Cardiac fibroblast (primary cell): ENCODE measurements at places on chromosomes 7 and 10.

DNA sequence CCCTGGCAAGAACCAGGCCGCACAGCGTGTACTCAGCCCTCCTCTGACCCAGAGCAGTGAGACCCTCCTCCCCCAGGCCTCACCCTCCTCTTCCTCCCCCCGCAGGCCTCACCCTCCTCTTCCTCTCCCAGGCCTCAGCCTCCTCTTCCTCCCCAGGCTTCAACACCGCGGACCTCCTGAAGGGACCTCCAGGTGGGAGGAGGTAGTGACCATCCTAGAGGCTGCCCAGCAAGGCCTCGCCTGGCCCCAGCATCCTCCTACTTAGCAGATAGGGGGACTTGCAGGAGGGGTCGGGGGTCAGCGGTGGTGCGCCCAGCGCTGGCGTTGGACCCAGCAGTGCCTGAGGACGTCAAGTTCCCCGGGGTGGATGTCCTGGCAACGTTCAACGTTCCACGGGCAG, 270.8 kb downstream of the ELFN1 start:
- DNase-seq = no peak

- DNase-seq = no peak
Observed at GRCh38 chr10:97149079-97149531, 36.7 kb downstream of the SLIT1 start.

DNA sequence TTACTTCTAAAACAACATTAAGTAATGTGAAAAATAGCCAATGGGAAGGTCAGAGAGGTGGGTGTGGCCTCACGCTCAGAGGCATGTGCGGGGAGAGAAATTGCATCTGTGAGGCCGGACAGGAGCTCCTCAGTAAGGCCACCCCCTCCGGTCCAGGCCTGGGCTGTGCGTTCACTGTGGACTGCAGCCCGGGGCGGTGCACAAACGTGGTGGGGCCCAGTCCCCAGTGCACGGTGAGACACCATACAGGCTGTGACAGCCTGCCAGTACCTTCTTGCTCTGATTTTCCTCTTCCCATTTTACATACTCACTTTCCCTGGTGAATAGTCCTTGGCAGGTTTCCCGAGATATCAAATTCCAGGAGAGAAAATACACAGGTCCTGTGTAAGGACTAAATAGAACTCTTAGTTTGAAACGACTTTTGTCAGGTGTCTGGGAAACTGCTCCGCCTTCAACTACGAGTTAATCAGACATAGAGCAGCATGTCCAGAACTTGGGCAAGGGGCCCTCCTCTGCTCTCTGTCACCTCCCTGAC, 174.1 kb upstream of the MKI67 start:
- no peak for DNase-seq

GRCh38 chr10:79335094-79335469, 12.2 kb upstream of the PPIF start:
- DNase-seq = no peak

DNA sequence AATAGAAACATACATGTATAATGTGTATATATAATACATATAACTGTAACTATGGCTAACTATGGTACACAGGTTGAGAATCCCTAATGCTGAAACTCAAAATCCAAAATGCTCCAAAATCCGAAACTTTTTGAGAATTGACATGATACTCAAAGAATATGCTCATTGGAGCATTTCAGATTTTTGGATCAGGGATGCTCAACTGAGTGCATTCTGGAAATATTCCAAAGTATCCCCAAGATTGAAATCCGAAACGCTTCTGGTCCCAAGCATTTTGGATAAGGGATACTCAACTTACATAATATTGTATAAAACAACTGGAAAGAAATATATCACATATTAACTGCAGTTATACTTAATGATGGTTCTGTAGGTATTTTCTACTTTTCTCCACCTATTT, 94.2 kb upstream of the ASAH2 start:
- DNase-seq = no peak

- DNase-seq = no peak
Observed at GRCh38 chr7:138072726-138073125, 3.5 kb upstream of the AKR1D1 start.

DNA sequence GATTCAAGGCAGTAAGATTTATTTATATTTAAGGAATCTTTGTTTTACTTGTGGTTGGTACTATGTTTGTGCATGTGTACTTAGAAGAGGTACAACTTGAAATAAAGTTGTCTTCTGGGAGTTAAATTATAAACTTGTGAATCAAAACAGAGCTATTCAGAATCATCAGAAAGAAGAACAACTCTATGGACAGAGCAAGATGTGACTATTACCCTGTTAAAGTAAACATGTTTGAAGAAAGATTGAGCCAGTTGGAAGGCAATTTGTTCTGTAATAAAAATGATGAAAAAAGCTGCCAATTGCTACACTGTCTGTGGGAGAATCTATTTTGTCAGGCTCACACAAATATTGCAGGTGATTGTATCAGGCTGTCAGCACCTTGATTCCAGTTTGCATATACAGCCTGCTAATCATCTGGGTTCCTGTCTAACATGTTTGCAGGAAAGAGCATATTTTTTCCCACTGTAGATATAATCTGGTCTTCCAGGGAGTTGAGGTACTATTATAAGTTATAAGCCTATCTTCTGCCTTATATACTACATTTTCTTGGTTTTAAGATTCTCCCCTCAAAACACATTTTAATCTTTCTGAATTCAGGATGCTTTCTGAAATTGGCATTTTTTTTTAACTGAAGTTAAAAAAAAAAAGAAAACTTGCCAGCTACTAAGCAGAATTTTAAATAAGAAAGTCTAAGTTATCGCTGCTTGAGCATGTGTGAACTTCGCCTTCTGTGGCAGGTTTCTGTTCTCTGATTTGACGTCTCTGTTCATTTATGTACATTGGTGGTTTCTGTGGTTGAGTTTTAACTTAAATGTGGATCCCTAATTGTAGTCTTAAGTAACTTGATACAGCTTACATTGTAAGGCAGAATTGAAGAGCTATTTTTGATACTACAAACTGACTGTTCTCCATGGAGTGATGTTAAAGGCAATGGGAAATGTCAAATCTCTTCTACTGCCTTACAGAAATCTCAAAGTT, 46.0 kb downstream of the ZNRF2 start:
- no peak for DNase-seq
